ENCODE measurements at places on chromosomes 16 and 17. TPM values are rescaled to one million over a fixed set of nuclear protein-coding genes. Genes with fewer than 3 reads are reported as not detected.
A peak's percentile ranks its signal among the peaks of the same experiment; 100 is the strongest.

- DNase-seq, result no peak
- no peak overlapping the region for H3K4me3 ChIP-seq
- peaks cover 20% of the 10 kb centered on the region for H3K27me3 ChIP-seq
- no peaks in the 10 kb centered on the region for H3K36me3 ChIP-seq
Measured at GRCh38 chr17:43791589-43791988, 11.4 kb downstream of the CFAP97D1 start.

GRCh38 chr16:30054451-30054850 is 11.1 kb upstream of the ALDOA start:
- H3K4me1 ChIP-seq, result peaks cover 16% of the 10 kb centered on the region
- H3K4me3 ChIP-seq, result peak overlapping the region; percentile 39
- DNase-seq, result no peak
- H3K36me3 ChIP-seq, result no peaks in the 10 kb centered on the region
- no peak overlapping the region for H3K27ac ChIP-seq

DNA sequence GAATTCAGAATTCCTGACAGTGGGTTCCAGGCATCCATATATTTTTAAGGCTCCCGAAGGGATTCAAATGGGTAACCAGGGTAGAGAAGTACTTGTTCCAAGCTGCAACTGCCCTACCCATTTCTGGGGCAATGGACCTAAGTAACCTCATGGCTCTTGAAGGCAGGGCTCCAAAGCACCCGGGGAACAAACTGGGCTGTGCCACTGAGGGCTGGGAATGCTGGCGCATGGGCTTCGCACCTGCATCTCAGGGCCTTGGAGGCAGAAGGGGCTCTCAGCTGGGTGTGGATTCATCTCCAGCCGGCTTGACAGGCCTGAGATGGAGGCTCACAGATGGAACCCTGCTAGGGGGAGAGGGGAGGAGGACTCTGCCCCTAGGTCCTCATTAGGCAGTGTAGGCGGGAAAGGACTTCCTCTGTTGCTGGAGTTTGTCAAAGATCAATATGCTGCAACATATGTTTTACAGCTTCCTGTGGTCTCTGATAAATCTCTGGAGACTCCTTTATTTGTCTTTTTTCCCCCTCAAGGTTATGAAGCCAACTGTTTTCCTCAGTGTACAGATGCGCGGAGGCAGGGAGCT is 232.3 kb upstream of the NLRP1 start:
- DNase-seq, result no peak
- H3K27me3 ChIP-seq, result peaks cover 16% of the 10 kb centered on the region
- no peak overlapping the region for H3K4me3 ChIP-seq
- H3K4me1 ChIP-seq, result no peaks in the 10 kb centered on the region
- H3K36me3 ChIP-seq, result no peaks in the 10 kb centered on the region

Gene SLFN14
- 0.11 TPM for total RNA-seq

Data from activated CD8-positive, alpha-beta T cell treated with anti-CD3 and anti-CD28 coated beads for 36 hours (primary cell).